ENCODE measurements at places on chromosomes 5 and 9.

GRCh38 chr5:143671021-143671420 lies 140.9 kb upstream of the HMHB1 start:
- no peak for DNase-seq

DNA sequence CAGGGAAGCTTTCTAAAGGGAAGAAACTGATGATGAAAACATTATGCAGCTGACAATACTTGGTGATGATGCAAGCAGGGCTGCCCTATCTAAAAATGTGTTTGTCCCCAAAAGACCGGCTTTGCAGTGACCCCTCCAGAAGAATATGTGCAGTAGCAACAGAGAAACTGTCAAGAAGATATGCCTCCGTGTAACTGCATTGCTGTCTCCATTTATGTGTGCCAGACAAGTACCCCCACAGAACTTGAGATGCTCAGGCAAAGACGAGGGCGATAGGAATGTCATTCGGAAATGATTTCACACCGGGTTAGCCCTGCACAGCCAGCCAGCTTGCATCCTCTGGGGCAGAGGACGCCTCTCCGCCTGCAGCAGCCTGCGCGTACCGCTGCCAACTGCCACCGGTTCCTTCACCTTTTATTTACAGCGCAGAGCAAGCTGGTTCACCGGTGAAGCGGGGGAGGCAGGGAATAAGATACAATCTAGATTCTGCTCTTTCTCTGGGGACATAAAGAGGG lies 2.0 kb downstream of the GABBR2 start:
- peak; percentile 56 for DNase-seq

GRCh38 chr5:36842087-36842486 lies 34.5 kb upstream of the NIPBL start:
- no peak for DNase-seq

- DNase-seq, result no peak
Observed at GRCh38 chr5:144179226-144179625, 8.6 kb downstream of the KCTD16 start.

DNA sequence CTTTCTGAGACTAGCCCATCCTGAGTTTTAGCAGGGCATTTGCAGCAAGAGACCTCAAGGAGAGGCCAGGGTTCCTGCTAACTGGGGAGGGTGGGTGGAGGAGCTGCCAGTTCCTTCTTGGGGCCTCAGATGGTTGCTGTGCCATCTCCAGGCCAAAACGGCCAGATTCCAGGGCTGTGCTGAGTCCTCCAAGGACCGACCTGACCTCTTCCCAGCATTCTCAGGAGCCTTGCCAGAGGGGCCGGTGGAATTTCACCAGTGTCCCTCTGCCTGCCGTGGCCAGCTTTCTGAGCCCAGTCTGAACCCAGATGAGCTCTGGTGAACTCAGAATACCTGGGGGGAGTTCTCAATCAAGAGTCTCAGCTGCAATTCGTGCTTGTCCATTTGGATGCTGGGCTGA lies 54.3 kb downstream of the TSTD2 start:
- DNase-seq, result no peak

DNA sequence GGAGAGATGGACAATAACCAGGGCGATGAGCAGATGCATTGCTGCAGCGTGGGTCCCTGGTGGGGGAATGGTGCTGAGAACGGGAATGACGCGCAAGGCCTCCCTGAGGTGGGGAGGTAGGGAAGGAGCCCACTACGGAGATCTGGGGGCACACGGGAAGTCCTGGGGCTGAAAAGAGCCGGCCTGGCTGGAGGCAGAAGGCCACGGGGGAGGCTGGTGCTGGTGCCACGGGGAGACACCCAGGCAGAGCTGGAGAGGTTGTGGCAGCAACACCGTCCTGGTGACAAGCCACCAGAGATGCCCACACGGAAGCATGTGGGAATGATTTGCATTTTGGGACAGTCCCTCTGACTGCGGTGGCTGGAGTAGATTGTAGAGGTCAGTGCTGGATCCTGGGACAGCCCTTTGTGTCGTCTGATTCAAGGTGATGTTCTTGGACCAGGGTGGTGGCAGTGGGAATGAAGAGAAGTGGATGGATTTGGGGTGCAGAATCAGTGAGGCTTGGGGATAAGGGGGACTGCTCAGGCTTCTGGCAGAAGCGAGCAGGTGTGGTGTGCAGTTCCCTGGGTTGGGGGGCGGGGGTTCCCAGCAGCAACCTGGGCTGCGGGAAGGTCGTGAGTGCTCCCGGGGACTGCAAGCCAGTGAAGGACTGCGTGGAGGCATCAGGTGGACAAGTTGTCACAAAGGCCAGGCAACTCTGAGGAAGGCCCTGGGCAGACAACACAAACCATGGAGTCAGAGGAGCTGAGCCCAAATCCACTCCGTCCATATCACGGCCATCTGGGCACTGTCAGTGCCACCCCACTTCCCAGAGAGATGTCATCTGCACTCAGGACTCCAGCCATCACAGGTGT lies 25.2 kb upstream of the CNOT6 start:
- DNase-seq, result no peak

GRCh38 chr5:171010086-171010485 lies 148.3 kb downstream of the RANBP17 start:
- no peak for DNase-seq

GRCh38 chr9:655875-656274 lies 185.6 kb upstream of the DMRT1 start:
- no peak for DNase-seq

DNA sequence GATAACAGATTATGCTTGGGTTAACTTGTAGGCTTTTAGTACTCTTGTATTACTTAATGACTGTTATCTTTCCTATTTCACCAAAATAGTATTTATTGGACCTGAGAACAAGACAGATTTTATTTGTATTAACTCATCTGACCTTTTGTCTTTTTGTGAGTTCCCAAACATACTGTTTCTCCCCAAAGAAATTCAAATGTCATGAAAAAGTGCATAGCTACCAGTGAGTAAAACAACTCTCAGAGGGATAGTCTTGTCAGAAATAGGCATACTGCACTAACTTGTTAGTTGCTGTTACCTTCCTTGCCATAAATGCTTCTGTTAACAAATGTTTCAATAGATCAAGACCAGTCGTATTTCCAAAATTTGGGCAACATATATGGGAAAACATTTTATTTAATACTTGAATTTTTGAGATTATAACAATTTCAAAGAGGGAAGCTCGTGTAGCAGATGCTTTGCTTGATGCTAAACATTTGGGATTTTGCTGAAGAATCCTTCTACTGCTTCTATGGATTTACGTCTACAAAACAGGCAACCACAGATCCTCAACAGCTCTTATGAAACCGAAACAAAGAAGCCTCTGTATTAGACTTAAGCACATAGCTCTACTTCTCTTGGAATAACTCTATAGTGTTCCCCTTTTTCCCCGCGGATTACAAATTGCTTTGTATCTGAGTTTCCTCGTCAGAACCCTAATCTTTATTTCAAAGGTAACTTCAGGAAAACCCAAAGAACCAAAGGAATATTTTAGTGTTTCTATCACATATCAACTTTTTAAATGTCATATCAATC lies 248.8 kb downstream of the MCTP1 start:
- DNase-seq, result no peak

Data from NCI-H1436 (cell line).